ENCODE measurements at places on chromosomes 2 and 18.

GRCh38 chr2:28583899-28584553 lies 88.2 kb downstream of the PLB1 start:
- H3K4me3 ChIP-seq, result no peak overlapping the region
- H3K4me1 ChIP-seq, result peaks cover 4% of the 10 kb centered on the region
- H3K27me3 ChIP-seq, result no peaks in the 10 kb centered on the region
- H3K27ac ChIP-seq, result peak overlapping the region; percentile 68

GRCh38 chr2:239459606-239460005 lies 58.8 kb upstream of the HDAC4 start:
- no peaks in the 10 kb centered on the region for H3K36me3 ChIP-seq
- no peak overlapping the region for H3K4me3 ChIP-seq
- no peak overlapping the region for H3K27ac ChIP-seq

- H3K36me3 ChIP-seq, result no peaks in the 10 kb centered on the region
- H3K4me3 ChIP-seq, result no peak overlapping the region
Measured at GRCh38 chr2:20551260-20551944, 99.5 kb downstream of the HS1BP3 start.

GRCh38 chr2:158745866-158746382 lies 49.2 kb upstream of the DAPL1 start:
- H3K4me3 ChIP-seq, result no peak overlapping the region
- H3K4me1 ChIP-seq, result no peaks in the 10 kb centered on the region
- no peaks in the 10 kb centered on the region for H3K27me3 ChIP-seq
- no peaks in the 10 kb centered on the region for H3K36me3 ChIP-seq

DNA sequence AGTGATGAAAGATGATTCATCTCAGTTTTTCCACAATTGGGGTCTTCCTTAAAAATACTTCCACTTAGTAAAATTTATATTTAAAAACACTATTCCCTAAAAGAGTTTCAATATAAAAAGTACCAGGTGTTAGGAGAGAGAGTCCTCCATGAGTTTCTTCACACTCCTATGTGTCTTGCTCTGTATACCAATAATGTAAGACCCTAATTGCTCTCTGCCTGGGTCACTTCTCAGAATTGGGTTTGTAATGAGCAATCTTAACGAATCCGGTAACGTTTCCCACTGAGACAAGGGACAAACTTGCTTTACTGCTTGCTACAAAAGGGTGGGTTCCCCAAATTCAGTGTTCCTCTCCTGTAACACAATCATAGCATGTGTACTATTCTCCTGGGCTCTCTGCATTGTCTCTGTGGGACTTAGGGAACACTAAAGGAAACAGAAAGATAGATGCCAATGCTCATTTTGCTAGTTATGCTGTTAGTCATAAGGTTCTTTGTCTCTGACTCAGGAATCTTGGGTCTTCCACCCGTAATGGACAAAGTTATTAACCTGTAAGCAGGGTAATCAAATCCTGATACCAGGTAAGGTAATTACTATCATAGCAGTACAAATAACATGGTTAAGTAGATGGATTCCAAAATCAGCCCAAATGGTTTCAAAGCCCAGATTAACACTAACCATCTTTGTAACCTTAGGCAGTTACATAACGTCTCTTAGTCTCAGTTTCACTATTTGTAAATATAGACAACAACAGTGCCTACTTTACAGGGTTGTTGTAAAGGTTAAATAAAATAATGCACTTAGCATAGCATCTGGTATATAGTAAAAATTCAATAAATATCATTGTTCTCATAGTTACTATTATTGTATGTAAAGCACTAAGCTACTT lies 46.3 kb downstream of the ITSN2 start:
- H3K27ac ChIP-seq, result no peak overlapping the region
- DNase-seq, result no peak
- no peaks in the 10 kb centered on the region for H3K4me1 ChIP-seq
- no peaks in the 10 kb centered on the region for H3K27me3 ChIP-seq
- no peak overlapping the region for H3K4me3 ChIP-seq

GRCh38 chr18:50717563-50717962 lies 102.3 kb downstream of the MRO start:
- no peak overlapping the region for H3K27ac ChIP-seq
- no peak for DNase-seq
- H3K27me3 ChIP-seq, result no peaks in the 10 kb centered on the region
- no peaks in the 10 kb centered on the region for H3K36me3 ChIP-seq
- H3K4me1 ChIP-seq, result no peaks in the 10 kb centered on the region
- H3K4me3 ChIP-seq, result no peak overlapping the region

- H3K36me3 ChIP-seq, result no peaks in the 10 kb centered on the region
- H3K4me1 ChIP-seq, result no peaks in the 10 kb centered on the region
- H3K27ac ChIP-seq, result no peak overlapping the region
- H3K4me3 ChIP-seq, result no peak overlapping the region
Measured at GRCh38 chr2:60441800-60442199, 111.7 kb downstream of the BCL11A start.

GRCh38 chr2:199804831-199805230 lies 46.2 kb downstream of the FTCDNL1 start:
- H3K27ac ChIP-seq, result no peak overlapping the region
- no peaks in the 10 kb centered on the region for H3K27me3 ChIP-seq
- DNase-seq, result no peak
- H3K4me3 ChIP-seq, result no peak overlapping the region
- no peaks in the 10 kb centered on the region for H3K4me1 ChIP-seq

GRCh38 chr2:239224199-239224570 lies 176.6 kb downstream of the HDAC4 start:
- H3K27me3 ChIP-seq, result no peaks in the 10 kb centered on the region
- H3K36me3 ChIP-seq, result no peaks in the 10 kb centered on the region
- H3K4me1 ChIP-seq, result no peaks in the 10 kb centered on the region
- no peak overlapping the region for H3K27ac ChIP-seq
- no peak overlapping the region for H3K4me3 ChIP-seq

DNA sequence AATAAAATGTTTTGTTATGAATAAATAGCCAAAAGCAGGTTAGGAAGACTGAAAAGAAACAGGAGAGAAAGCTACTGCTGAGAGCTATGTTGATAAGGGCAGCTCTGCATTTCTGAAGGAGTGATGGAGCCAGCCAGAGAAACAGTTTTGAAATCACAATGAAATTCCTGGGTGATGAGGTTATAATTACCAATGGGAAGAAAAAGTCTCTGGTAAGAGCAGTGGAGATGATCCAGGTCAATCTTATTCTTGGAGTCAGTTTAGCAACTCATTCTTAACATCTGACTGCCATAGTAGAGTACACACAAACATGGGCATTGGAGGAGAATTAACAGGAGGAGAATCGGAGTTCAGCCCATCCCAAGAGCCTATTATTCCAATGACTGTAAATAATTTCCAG lies 2.4 kb downstream of the ALKAL2 start:
- DNase-seq, result no peak
- H3K4me3 ChIP-seq, result no peak overlapping the region
- no peaks in the 10 kb centered on the region for H3K27me3 ChIP-seq
- H3K4me1 ChIP-seq, result no peaks in the 10 kb centered on the region
- H3K36me3 ChIP-seq, result peaks cover 7% of the 10 kb centered on the region
- no peak overlapping the region for H3K27ac ChIP-seq

DNA sequence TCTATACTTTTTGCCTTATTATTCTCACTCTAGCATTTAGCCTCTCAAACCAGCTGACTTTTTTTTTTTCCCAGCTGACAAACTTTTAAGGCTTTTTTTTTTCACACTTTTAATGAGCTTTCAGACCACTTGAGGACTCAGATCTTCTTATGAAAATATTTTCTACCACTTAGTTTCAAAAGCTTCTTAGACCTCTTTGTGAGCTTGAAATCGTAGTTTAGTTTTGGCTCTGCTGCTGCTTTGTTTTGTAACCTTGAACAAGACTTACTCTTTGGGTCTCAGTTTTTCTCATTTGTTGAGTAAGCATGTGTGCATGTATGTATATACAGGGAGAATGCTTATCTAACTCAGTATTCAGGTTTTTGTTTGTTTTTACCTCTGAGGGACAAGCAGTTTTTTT lies 3.5 kb downstream of the NBEAL1 start:
- no peaks in the 10 kb centered on the region for H3K36me3 ChIP-seq
- H3K4me1 ChIP-seq, result no peaks in the 10 kb centered on the region
- no peak overlapping the region for H3K27ac ChIP-seq
- DNase-seq, result no peak
- peak overlapping the region; percentile 75 for H3K4me3 ChIP-seq
- H3K27me3 ChIP-seq, result no peaks in the 10 kb centered on the region

DNA sequence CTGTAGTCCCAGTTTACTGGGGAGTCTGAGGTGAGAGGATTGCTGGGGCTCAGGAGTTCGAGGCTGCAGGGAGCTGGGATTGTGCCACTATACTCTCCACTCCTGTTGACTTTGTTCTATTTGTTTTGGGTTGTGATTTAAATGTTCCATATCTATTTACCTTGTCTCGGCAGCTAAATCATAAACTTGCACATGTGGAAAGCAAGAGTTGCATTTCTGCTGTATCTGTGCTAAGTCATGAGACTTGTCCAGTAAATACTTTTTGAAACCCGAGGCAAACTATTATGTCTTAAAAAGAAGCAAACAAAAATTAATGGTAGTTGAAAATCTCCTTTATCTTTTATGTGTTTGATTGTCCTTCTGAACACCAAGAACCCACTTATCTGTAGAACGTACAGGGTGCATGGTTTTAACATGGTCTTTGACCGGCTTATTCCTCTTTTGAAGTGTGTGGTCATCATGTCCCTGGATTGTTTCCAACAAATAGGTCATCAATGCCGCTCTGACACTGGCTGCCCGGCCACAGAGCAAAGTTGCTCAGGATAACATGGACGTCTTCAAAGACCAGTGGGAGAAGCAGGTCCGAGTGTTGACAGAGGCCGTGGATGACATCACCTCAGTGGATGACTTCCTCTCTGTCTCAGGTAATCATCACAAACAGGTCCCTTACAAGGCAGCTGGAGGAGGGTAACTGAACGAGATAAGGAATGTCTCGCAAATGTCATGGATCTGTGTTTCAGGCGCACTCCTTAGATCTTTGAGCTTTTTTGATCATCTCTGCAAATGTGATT lies 241.1 kb upstream of the LRRTM1 start:
- no peaks in the 10 kb centered on the region for H3K27me3 ChIP-seq
- no peak overlapping the region for H3K4me3 ChIP-seq
- no peaks in the 10 kb centered on the region for H3K36me3 ChIP-seq
- H3K27ac ChIP-seq, result no peak overlapping the region

GRCh38 chr18:22499421-22499820 lies 81.7 kb upstream of the CTAGE1 start:
- H3K4me3 ChIP-seq, result no peak overlapping the region
- H3K27ac ChIP-seq, result no peak overlapping the region
- H3K27me3 ChIP-seq, result no peaks in the 10 kb centered on the region
- no peak for DNase-seq

DNA sequence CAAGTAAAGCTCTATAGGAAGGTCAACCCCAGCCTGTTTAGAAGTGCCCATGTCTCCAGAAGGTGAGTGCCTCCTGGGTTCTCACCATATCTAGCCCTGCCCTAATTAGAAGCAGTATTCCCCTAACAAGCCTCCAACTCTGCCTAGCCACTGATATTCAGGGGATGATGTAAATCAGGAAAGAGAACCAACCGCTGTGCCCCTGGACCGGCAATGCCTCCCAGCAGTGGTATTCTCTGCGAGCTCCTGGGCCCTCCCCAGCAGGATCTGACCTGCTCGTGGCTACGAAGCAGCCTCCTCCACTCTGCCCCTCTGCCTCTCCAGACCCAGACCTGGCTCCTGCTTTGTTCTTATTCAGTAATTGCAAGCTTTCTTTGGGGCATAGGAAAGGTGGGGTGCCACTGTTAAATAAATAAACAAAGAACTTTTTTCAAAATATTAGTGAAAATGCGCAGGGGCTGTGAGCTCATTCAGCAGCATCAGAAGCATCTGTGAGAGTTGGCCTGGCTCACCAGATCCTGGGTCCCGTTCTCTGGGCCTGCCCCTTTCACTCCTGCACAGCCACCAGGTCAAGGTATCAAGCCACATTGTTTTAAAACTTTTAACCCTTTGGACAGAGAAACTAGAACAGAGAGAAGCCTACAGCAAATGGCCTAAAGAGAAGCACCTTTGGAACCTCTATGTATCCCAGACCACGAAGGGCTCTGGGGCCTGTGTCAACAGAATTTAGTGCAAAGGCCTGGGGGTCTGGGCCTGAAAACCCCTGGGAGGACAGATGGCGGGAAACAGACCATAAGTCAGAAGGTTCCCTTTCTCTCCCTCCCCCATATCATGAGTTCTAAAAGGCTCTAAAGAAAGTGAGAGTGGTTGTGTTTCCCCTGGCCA lies 11.9 kb downstream of the MREG start:
- no peaks in the 10 kb centered on the region for H3K36me3 ChIP-seq
- no peak overlapping the region for H3K27ac ChIP-seq
- H3K4me3 ChIP-seq, result no peak overlapping the region
- no peaks in the 10 kb centered on the region for H3K27me3 ChIP-seq

- H3K27me3 ChIP-seq, result no peaks in the 10 kb centered on the region
- H3K4me3 ChIP-seq, result no peak overlapping the region
- no peak for DNase-seq
- no peak overlapping the region for H3K27ac ChIP-seq
Measured at GRCh38 chr2:81206216-81206615, 901.7 kb upstream of the LRRTM1 start.

GRCh38 chr18:61771861-61772260 lies 120.9 kb downstream of the RNF152 start:
- no peaks in the 10 kb centered on the region for H3K27me3 ChIP-seq
- H3K36me3 ChIP-seq, result no peaks in the 10 kb centered on the region
- DNase-seq, result no peak
- no peaks in the 10 kb centered on the region for H3K4me1 ChIP-seq
- H3K27ac ChIP-seq, result no peak overlapping the region
- H3K4me3 ChIP-seq, result no peak overlapping the region

- H3K27me3 ChIP-seq, result no peaks in the 10 kb centered on the region
- no peak overlapping the region for H3K27ac ChIP-seq
Measured at GRCh38 chr2:73994178-73994831, 9.6 kb downstream of the TET3 start.

- H3K36me3 ChIP-seq, result no peaks in the 10 kb centered on the region
- H3K27ac ChIP-seq, result no peak overlapping the region
- H3K4me1 ChIP-seq, result no peaks in the 10 kb centered on the region
Measured at GRCh38 chr2:174399171-174399570, 3.6 kb downstream of the SCRN3 start.

- H3K4me3 ChIP-seq, result no peak overlapping the region
- H3K4me1 ChIP-seq, result no peaks in the 10 kb centered on the region
- no peaks in the 10 kb centered on the region for H3K36me3 ChIP-seq
- DNase-seq, result peak; percentile 66
Measured at GRCh38 chr2:30422444-30423040, 24.5 kb upstream of the LCLAT1 start.

DNA sequence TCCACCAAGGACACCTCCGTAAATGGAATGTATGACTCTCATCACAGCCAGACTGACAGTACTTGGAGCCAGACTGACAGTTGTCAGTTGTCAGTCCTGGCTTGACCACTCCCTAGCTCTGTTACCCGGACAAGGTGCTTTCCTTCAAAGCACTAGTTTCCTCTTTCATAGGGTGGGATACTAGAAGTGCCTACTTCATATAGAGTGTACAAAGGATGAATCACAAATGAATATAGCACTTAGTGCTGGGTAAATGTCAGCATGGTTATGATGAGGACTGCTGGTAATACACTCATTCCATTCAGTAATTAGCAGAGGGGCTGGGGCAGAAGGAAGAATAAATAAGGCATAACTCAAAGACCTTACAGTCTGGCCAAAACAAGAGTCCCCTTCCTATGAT lies 91.4 kb downstream of the ARL4C start:
- H3K36me3 ChIP-seq, result no peaks in the 10 kb centered on the region
- no peaks in the 10 kb centered on the region for H3K4me1 ChIP-seq
- H3K4me3 ChIP-seq, result no peak overlapping the region

GRCh38 chr2:50039445-50039844 lies 885.1 kb upstream of the FSHR start:
- H3K36me3 ChIP-seq, result no peaks in the 10 kb centered on the region
- H3K4me1 ChIP-seq, result no peaks in the 10 kb centered on the region
- no peak for DNase-seq
- no peak overlapping the region for H3K27ac ChIP-seq

All from aorta (tissue), 5 donors.